ENCODE measurements at places on chromosomes 3 and 15.

DNA sequence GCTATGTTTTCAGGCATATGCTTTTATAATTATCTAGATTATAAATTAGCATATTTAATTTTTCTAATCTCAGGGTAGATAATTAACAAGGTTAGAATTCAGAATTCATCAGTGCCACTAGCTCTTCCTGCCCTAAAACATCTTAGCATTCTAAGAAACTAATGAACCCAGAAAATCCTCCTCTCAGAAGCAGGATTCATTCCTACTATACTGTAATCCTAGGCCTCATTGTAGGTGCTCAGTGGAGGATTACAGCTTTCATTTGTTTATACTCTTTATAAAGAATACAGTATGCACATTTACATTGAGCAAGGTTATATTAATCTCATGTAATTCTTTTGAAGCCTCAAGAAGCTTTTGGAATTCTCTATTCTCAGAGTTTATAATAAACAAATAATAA lies 20.9 kb downstream of the ACAD11 start:
- DNase-seq: no peak

DNA sequence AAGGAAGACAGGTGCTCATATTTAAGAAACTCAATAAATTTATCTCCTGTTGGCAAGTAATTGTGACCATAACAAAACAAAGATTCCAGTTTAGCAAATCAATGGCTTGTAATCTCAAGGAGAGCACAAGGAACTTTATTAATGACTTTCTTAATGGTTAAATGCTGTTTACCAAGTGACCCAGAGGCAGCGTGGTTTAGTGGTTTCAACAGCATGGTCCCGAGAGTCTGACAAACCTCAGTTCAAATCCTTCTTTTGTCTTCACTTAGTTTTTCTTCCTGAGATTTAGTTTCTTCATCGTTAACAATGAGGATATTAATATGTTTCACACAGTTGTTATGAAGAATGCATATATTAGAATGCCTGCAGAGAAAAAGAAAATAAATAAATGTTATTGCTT lies 212.6 kb downstream of the KCNMB2 start:
- DNase-seq: no peak

DNA sequence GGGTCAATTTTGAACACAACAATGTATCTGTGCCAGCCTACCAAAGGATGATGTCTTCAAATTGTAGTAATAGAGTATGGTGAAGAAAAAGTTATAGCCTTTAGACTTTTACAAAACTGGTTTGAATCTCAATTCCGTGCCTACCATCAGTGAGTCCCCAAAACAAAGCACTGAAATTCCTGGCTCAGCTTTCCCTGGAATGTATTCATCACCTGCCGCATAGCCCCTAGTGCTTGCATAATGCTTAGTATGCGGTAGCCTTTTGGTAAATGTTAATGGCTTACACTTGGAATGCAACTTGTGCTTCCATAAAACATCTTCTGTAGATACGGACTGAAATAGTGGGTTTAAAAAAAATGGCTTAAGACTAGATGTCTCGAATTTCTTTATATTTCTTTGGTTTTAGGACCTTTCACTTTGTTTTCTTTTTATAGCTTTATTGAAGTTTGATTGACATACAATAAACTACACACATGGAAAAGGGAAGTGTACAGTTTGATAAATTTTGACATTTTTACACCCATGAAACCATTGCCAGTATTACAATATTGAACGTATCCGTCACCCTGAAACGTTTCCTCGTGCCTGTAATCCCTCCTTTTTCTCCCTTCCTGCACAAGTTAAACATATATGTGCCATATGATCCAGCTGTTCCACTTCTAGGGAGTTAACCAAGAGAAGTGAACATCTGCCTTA lies 12.1 kb downstream of the SACM1L start:
- peak; percentile 56 for DNase-seq

GRCh38 chr3:107928084-107928445 lies 162.8 kb downstream of the CD47 start:
- DNase-seq: peak; percentile 49

GRCh38 chr3:125257536-125257935 lies 45.0 kb upstream of the SLC12A8 start:
- DNase-seq: no peak

- peak; percentile 64 for DNase-seq
Observed at GRCh38 chr3:149579838-149580542, 77.8 kb downstream of the WWTR1 start.

DNA sequence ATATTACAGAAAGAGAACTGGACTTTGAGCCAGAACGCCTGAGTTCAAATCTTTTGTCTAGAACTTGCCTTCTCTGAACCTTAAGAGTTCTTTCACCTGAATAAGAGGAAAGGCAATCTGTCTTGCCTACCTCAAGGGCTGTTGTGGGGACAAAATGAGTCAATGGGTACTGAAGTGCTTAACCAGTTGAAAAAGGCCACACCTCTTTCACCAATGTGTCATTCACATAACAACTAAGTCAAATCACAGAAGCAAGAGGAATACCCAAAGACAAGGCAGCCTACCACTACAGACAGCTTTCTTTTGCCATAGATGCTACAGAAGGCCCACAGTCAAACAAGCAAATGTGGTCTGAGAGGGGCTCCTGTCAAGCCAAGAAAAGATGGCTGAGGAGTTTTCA lies 39.7 kb downstream of the NBEAL2 start:
- DNase-seq: no peak

- no peak for DNase-seq
Observed at GRCh38 chr15:78255421-78256043, 8.8 kb upstream of the DNAJA4 start.
